ENCODE measurements at places on chromosomes 16 and 17.

- DNase-seq = no peak
These were observed 24.0 kb downstream of the PITPNC1 start for GRCh38 chr17:67401106-67401505.

GRCh38 chr17:14312522-14312921 is 11.6 kb downstream of the HS3ST3B1 start:
- no peak for DNase-seq

- DNase-seq = no peak
These were observed 84.9 kb downstream of the RTN4RL1 start for GRCh38 chr17:1939981-1940809.

DNA sequence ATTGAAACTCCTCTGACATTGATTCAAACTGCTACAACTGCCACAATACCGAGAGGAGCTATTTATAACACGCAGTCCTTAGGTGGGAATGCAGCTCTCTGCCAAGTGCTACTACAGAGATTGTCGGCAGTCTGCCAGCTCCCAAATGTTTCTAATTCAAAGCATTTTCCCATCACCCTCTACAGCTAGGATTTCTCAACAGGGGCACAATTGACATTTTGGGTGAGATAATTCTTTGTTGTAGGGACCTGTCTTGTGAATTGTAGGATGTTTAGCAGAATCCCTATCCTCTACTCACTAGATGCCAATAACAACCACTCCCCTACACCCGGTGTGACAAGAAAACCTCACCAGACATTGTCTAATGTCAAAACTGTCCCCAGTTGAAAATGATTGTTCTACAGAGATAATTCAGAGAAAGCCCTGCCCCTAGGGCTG is 7.8 kb upstream of the N4BP1 start:
- no peak for DNase-seq

- DNase-seq = no peak
These were observed 168.1 kb upstream of the RBL2 start for GRCh38 chr16:53266156-53266555.

- DNase-seq = no peak
These were observed 23.4 kb downstream of the C1QTNF1 start for GRCh38 chr17:79047291-79047920.

Data from CD4-positive, alpha-beta T cell treated with Interleukin-6 for 4 hours (primary cell).